ENCODE measurements at places on chromosomes 2 and 18. TPM values are rescaled to one million over a fixed set of nuclear protein-coding genes. Genes with fewer than 3 reads are reported as not detected.

- peaks cover 8% of the 10 kb centered on the region for H3K27me3 ChIP-seq
- no peaks in the 10 kb centered on the region for H3K4me1 ChIP-seq
- H3K4me3 ChIP-seq, result no peak overlapping the region
- no peak for DNase-seq
- H3K36me3 ChIP-seq, result no peaks in the 10 kb centered on the region
Measured at GRCh38 chr2:11568436-11568835, 34.6 kb downstream of the GREB1 start.

- peaks cover 21% of the 10 kb centered on the region for H3K36me3 ChIP-seq
- no peaks in the 10 kb centered on the region for H3K27me3 ChIP-seq
- no peak overlapping the region for H3K27ac ChIP-seq
- no peak overlapping the region for H3K4me3 ChIP-seq
- no peaks in the 10 kb centered on the region for H3K4me1 ChIP-seq
Measured at GRCh38 chr2:236117861-236118269, 50.3 kb downstream of the GBX2 start.

The KCNE4 gene
- 0.76 TPM for total RNA-seq

GRCh38 chr18:183769-184168, 25.4 kb downstream of the USP14 start:
- H3K36me3 ChIP-seq, result no peaks in the 10 kb centered on the region
- no peaks in the 10 kb centered on the region for H3K4me1 ChIP-seq
- H3K27ac ChIP-seq, result no peak overlapping the region
- no peaks in the 10 kb centered on the region for H3K27me3 ChIP-seq
- no peak overlapping the region for H3K4me3 ChIP-seq
- no peak for DNase-seq

The IL36A gene
- total RNA-seq, result 254 TPM

DNA sequence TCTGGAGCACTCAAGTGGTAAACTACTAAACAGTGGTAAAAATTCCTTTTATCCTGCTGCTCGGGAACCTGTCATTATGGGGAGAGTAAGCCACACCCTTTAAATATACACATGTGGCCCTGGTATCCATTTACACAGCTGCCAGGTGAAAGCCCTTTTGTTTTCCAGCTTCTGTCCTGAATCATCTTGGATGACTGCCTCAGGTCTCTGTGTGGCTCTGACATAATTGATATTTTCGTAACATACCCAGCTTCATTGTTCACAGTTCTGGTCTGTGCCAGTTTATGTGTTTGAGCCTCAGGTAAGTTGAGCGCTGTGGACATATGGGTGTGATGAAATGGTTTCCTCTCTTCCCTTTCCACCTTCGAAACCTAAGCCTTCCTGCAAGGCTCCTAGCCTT, 15.7 kb upstream of the TTC39C start:
- DNase-seq, result no peak
- peak overlapping the region; percentile 60 for H3K27ac ChIP-seq
- peaks cover 14% of the 10 kb centered on the region for H3K4me1 ChIP-seq
- no peak overlapping the region for H3K4me3 ChIP-seq
- H3K36me3 ChIP-seq, result no peaks in the 10 kb centered on the region
- H3K27me3 ChIP-seq, result no peaks in the 10 kb centered on the region

The HNMT gene
- total RNA-seq, result 5.9 TPM

- no peaks in the 10 kb centered on the region for H3K27me3 ChIP-seq
- H3K4me3 ChIP-seq, result no peak overlapping the region
- peaks cover 13% of the 10 kb centered on the region for H3K4me1 ChIP-seq
- peak overlapping the region; percentile 78 for H3K27ac ChIP-seq
- no peaks in the 10 kb centered on the region for H3K36me3 ChIP-seq
Measured at GRCh38 chr2:119282146-119282995, 58.7 kb downstream of the STEAP3 start.

The MTCL1 gene
- 8.7 TPM for total RNA-seq

The IRS1 gene
- total RNA-seq, result 20.5 TPM

- peaks cover 16% of the 10 kb centered on the region for H3K36me3 ChIP-seq
- no peak for DNase-seq
- H3K4me1 ChIP-seq, result peaks cover 13% of the 10 kb centered on the region
- H3K27ac ChIP-seq, result no peak overlapping the region
Measured at GRCh38 chr2:181911830-181912229, 20.3 kb downstream of the ITPRID2 start.

The SLC4A5 gene
- 0.62 TPM for total RNA-seq

- H3K27ac ChIP-seq, result no peak overlapping the region
- DNase-seq, result no peak
- H3K4me1 ChIP-seq, result no peaks in the 10 kb centered on the region
- no peak overlapping the region for H3K4me3 ChIP-seq
- H3K27me3 ChIP-seq, result no peaks in the 10 kb centered on the region
Measured at GRCh38 chr2:206626108-206626507, 16.2 kb upstream of the FAM237A start.

DNA sequence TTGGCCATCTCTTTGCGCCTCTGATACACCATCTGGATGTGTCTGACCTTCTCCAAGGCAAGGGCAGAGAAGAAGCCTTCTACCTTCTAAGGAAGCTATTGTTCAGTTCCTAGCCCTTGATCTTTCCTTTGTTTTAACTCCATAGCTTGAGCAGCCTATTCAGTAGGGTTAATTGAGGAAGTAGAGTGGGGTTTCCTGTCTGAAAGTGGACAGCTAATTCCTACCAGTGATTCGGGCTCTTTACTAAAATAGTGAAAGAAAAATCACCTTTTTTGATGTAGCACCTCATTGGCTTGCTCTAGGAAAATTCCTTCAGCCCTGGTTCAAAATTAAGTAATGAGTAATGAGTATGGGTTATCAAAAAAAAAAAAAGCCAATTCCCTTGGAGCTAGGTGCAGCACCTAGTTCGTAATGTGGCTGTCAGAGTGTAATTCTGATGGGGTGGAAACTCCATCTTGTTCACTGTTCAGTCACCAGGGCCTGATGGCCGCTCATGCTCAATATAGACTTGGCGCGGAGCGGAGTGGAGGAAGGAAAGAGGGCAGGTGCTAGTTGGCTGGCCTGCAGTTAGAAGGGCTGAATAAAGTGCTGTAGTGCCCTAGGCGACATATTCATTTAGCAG, 2.9 kb upstream of the MGAT5 start:
- H3K27ac ChIP-seq, result no peak overlapping the region
- H3K4me1 ChIP-seq, result peaks cover 14% of the 10 kb centered on the region
- no peak for DNase-seq
- no peaks in the 10 kb centered on the region for H3K27me3 ChIP-seq
- H3K4me3 ChIP-seq, result no peak overlapping the region
- H3K36me3 ChIP-seq, result no peaks in the 10 kb centered on the region

The BCL11A gene
- 46.2 TPM for total RNA-seq

The ZFP36L2 gene
- total RNA-seq, result 47.3 TPM

DNA sequence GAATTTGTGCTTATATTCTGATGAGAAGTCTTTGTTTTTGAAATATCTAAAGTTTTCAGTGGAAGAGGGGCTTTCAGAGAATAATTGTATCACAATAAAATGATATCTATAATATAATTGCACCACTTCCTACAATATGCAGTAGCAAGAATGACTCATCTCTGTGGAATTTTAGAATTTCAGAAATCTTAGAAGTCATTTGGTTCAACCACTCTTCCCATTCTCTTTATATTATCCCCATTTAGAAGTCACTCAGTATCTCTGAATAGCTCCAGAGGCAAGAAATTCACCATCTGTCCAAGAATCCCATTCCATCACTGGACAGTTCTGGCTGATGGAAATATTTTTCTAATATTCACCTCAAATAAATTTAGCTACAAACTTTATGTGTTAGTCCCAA, 59.3 kb upstream of the CCDC68 start:
- H3K27me3 ChIP-seq, result no peaks in the 10 kb centered on the region
- H3K4me1 ChIP-seq, result no peaks in the 10 kb centered on the region
- DNase-seq, result no peak
- H3K4me3 ChIP-seq, result no peak overlapping the region
- H3K36me3 ChIP-seq, result no peaks in the 10 kb centered on the region
- no peak overlapping the region for H3K27ac ChIP-seq

DNA sequence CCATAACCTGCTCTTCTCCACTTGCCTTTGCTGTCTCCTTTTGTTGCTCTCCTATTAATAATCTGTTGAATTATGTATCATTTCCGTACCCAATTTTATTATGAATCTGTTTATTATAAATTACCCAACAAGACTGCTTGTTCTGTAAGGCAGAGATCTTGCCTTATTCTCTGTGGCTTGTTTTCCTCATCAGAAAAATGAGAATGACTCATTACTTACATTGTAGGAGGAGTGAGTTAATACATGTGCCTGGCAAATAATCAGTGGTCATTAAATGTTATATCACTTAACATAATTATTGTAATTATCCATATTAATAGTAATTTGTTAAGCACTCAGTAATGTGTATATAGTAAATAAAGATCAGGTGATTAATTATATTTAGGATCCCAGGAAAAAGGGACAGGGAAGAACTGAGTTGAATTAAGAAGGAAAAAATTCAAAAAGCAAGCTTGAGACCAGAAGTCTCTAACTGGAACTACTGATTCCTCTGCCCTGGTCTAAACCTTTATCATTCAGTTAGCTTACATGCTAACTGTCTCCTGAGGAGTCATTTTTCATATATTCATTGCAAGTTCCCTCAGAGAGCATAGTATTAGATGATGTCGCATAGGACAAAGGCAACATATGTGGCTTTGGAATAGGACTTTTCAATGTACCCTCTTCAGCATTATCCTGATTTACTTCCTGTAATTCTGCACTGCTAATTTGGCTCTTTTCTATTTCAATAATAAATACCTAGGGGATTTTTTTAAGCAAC, 335.7 kb downstream of the GALNT13 start:
- H3K36me3 ChIP-seq, result no peaks in the 10 kb centered on the region
- no peak overlapping the region for H3K4me3 ChIP-seq
- H3K27me3 ChIP-seq, result no peaks in the 10 kb centered on the region
- no peaks in the 10 kb centered on the region for H3K4me1 ChIP-seq

The ZAP70 gene
- total RNA-seq, result 3.5 TPM

The LIPT1 gene
- total RNA-seq, result 2.5 TPM

DNA sequence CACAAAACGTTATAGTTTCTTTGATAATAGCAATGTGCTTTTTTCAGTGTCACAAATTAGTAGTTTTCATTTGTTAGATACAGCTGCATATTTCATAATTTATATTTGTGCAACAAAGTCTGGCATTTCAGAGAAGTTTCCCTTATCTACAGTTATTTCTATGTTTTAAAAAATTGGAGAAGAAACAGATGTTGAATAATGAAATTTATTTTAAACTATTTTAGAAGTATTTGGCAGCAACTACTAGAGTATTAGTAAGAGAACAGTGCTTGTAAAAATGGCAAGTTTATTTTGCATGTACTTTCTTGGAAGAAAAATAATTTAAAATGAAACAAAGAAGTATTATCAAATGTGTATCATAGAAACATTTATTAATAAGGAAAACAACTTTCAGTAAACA, 68.6 kb upstream of the COL5A2 start:
- H3K4me3 ChIP-seq, result no peak overlapping the region
- H3K36me3 ChIP-seq, result no peaks in the 10 kb centered on the region
- no peaks in the 10 kb centered on the region for H3K4me1 ChIP-seq
- H3K27ac ChIP-seq, result no peak overlapping the region
- DNase-seq, result no peak
- H3K27me3 ChIP-seq, result no peaks in the 10 kb centered on the region

GRCh38 chr2:28393114-28393836, 617 bp downstream of the FOSL2 start:
- H3K4me1 ChIP-seq, result peaks cover 27% of the 10 kb centered on the region
- peak overlapping the region; percentile 97 for H3K4me3 ChIP-seq
- DNase-seq, result no peak
- H3K27ac ChIP-seq, result peak overlapping the region; percentile 100
- peaks cover 2% of the 10 kb centered on the region for H3K36me3 ChIP-seq

DNA sequence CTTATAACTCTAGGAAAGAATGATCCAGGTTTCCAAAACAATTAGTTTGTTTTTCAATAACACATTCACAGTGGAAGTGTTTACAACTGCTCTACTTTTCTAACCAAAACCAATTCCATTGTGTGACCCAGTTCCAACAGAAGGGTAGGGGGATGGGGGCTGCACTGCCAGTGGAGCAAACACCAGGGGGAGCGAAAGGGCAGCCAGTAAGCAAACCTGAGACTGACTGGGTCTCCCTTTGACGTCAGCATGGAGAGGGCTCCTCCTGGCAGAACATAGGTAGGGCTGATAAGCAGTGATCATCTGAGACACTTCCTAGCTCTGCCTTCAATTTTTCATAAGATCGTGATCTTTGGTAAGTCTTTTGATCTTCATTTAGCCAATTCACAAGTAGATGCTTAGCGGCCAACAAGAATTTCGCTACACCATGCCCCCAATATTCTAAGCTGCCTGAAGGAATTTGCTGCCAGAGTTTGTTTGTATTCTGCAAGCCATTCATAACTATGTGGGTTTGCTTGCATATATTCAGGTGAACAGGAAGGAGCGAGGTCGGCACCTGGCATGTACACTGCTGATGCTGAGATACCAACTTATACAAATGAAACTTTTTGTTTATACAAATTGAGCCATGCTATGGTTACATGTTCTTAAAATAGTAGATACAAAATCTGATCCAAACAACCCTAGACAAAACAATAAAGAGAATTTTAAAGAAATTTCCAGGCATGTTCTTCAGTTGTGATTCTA, 45.9 kb downstream of the ST6GAL2 start:
- H3K4me3 ChIP-seq, result no peak overlapping the region
- H3K36me3 ChIP-seq, result no peaks in the 10 kb centered on the region
- no peak for DNase-seq
- no peaks in the 10 kb centered on the region for H3K27me3 ChIP-seq
- H3K27ac ChIP-seq, result no peak overlapping the region

The GREB1 gene
- total RNA-seq, result 0.08 TPM

DNA sequence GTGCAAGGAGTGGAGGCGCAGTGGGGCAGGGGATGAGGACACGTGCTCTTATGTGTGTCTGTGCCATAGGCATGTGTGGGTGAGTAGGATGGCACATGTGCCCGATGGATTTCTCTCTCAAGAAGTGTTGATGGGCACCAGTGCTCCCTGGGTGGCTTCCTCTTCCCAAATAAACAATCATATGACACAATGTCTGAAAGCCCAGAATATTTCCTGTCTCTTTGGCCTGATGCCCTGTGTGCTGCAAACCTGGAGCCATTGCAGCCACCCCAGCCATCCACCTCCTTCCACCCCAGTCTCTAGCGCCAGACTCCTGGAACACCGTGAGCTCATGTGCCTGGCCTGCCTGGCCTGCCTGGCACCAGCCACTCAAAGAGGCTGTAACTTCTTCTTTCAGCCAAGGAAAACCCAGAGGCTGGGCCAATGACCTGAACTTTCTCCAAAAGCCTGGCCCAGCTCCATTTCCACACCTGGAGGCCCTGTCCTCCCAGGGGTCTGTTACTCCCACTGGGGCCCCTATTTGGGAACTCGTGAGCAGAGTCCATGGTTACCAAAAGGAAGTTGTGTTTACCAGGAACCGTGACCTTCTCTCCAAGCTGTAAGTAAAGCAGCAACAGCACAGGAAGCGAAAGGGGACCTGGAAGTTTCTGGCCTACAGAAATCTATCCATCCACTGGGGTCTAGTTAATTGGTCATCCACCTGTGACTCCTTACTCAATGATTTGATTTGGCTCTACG, 9.5 kb upstream of the ZBTB7C start:
- DNase-seq, result no peak
- no peaks in the 10 kb centered on the region for H3K27me3 ChIP-seq
- no peaks in the 10 kb centered on the region for H3K4me1 ChIP-seq
- H3K36me3 ChIP-seq, result no peaks in the 10 kb centered on the region
- no peak overlapping the region for H3K27ac ChIP-seq

GRCh38 chr2:5756272-5756671, 64.1 kb downstream of the SOX11 start:
- H3K36me3 ChIP-seq, result no peaks in the 10 kb centered on the region
- no peak for DNase-seq
- H3K27me3 ChIP-seq, result no peaks in the 10 kb centered on the region
- H3K27ac ChIP-seq, result no peak overlapping the region
- no peaks in the 10 kb centered on the region for H3K4me1 ChIP-seq
- H3K4me3 ChIP-seq, result no peak overlapping the region

The PDCD1 gene
- 1.7 TPM for total RNA-seq

All from esophagus squamous epithelium (tissue), 5 donors.